ENCODE measurements at places on chromosomes 4 and X.

- DNase-seq, result no peak
Observed at GRCh38 chr4:177118596-177118995, 191.1 kb upstream of the NEIL3 start.

DNA sequence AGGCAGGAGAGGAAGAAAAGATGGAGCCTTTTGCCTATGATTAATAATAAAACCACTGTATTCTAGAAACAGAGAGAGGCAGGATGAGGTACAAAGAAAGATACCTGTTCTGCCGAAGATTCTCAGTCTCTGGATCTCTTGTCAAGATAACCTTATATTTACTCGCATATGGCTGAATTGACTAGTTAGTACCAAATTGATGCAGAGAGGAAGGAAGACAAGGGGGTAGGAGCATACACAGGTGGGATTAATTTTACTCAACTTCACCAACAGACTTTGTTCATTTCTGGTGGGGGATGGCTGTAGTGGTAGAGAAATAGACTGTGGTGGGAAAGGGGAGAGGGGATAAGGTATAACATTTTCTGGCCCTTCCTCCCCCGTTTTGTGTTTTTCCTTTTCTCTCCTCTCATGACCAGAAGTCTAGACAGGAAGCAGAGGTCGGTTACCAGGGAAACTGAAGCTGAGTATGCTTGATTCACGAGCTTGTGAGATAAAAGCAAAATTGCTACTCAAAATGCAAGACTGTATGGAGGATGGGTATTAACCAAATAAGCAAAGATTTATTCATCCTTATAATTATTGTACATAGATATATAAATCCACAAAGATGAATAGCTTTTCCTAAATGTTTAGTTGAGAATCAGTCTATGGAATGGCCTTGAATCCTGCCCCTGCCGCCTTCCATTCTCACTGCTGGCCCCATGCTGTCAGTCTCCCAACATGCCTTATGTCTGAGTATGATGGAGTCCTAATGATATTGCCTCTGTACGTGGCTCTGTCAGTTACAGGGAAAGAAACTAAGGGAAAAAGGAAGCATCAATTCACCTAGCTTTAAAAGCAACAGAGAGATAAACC, 17.8 kb upstream of the PAGE2B start:
- DNase-seq, result peak; percentile 16

- peak; percentile 59 for DNase-seq
Observed at GRCh38 chr4:7193030-7193958, 956 bp downstream of the SORCS2 start.

DNA sequence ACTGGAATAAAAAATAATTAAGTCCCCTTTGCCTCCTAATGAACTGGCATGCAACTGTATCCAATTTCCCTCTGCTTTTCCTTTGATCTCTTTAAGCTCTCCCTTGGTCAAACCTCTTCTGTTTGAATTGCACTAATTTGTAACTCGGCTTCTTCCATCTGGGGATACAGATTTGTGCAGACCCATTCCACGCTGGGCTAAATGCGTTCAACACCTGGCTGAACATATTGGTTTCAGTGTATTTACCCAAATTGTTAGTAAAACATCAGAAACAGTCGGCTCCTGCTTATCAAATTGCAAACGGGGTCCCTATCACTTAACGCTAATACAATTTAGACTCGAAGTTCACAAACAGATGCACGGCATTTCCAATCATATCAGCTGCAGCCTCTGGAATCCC, 124.9 kb upstream of the TAPT1 start:
- DNase-seq, result no peak

DNA sequence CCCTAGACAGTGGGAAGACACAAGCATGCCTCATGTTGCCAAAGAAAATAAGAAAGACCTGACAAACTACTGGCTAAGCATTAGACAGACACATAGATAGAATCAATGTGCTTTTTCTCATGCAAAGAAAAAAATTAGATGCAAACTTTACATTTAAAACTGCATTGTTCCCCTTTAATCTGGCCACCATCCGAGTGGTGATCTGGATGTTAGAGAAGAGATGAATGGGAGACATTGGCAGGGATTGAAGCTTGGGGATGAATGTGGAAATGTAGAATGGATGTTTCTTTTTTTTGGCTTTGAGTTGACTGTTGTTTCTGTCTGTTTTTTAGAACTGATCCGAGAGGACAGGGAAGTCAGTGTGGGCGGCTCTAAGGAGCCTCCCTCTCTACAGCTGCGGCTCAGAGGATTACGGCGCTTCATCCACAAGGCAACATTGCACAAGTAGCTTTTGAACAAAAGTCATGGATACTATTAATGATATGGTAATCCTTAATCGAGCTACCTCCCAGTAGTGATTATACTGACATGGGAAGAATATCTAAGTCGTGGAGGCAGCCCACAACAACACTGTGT, 53.0 kb downstream of the HELT start:
- no peak for DNase-seq

DNA sequence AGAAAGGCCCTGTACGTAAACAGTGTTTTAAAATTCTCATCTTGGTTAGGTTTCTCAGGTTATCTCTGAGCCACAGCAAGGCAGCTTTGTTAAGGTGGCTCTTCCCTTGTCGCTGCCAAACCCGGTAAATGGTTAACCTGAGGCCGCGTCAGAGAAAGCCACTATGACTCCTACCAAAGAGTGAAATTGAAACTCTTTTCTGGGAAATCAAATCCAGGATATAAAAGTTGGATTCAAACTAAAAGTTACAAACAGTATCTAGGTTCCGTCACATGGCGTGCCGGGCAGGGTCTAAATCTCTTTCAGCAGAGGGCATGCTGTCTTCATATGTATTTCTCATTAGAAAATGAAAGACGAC, 433 bp downstream of the MMAA start:
- DNase-seq, result no peak
